Activated T-helper 1 cell treated with anti-CD3 and anti-CD28 coated beads, Interleukin-12 subunit alpha, Interleukin-12 subunit beta, Interleukin-2, Interleukin-4 antibody, amounts not matched to agents 30 ng/mL and 10 ng/mL and 1 ng/mL, durations not matched to agents 14 hours and 24 hours and 36 hours (primary cell): ENCODE measurements at places on chromosomes 1 and 21. TPM values are rescaled to one million over a fixed set of nuclear protein-coding genes. Genes with fewer than 3 reads are reported as not detected.
A peak's percentile ranks its signal among the peaks of the same experiment; 100 is the strongest.

DEPDC1 gene
- 10.0 and 11.3 TPM in 2 replicates for total RNA-seq

TMEM269 gene
- 0.12 and 0.29 TPM in 2 replicates for total RNA-seq

ADAM30 gene
- total RNA-seq, result not detected in 2 replicates

C1orf87 gene
- not detected in 2 replicates for total RNA-seq

ALPL gene
- total RNA-seq, result not detected in 2 replicates

CDCP2 gene
- not detected in 2 replicates for total RNA-seq

ERVH48-1 gene
- 0.22 and 0.26 TPM in 2 replicates for total RNA-seq

IGSF9 gene
- total RNA-seq, result not detected in 2 replicates

- DNase-seq, result no peak
These were observed 63.7 kb downstream of the ST6GALNAC3 start for GRCh38 chr1:76138217-76138616.

- DNase-seq, result no peak
These were observed 69.2 kb downstream of the MORN1 start for GRCh38 chr1:2322065-2322571.

GRCh38 chr1:152654110-152654509, 9.1 kb upstream of the LCE2D start:
- DNase-seq, result peak; percentile 35

DNA sequence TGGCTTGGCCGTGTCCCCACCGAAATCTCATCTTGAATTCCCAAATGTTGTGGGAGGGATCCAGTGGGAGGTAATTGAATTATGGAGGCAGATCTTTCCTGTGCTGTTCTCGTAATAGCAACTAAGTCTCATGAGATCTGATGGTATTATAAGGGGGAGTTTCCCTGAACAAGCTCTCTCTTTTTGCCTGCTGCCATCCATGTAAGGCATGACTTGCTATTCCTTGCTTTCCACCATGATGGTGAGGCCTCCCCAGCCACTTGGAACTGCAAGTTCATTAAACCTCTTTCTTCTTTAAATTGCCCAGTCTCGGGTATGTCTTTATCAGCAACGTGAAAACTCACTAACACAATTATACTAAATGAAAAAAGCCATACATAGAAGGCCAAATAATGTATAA, 101.3 kb upstream of the LYPLAL1 start:
- no peak for DNase-seq

DNA sequence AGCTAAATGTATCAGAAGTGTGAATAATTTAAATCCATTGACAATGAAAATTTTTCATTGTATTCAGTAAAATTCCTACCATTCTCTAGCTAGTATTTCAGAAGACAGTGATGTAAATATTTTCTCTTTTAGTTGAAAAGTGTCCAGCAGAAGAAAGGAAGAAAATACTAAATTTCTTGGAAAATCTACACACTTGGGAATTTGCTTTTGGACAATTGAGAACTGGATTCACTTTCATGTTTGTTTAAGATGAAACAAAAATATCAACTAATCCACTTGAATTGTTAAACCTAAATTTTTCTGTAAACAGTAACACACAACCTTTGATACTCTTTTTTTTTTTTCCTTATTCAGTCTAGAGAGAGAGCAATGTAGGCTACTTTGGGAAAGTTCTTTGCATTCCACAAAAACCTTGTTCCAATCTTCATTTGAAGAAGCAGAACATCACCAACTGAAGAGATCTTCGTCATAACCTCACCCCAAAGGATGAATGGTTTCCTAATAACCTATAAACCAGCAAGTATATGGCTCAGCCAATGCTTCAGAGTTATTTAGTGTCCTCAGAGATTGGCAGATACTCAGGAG, 155.1 kb upstream of the GORAB start:
- no peak for DNase-seq

DNA sequence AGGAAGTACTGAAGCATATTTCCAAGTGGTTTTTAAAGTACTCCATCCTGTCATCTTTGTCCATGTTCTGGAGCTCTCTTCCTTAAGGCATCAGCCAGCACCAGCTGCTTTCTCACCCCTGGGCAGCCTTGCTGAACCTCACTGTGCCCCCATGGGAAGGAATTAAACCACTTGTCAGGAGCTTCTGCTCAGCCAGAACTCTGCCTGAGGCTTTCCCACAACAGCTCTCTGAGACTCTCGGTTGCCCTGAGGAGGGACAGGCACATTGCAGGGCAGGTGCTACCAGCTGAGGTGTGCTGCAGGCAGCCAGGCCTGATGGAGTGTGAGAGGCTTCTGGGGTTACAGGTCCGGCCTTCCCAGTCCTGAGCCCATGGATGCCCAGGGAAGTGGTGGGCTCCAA, 30.9 kb downstream of the FAM163A start:
- no peak for DNase-seq

DNA sequence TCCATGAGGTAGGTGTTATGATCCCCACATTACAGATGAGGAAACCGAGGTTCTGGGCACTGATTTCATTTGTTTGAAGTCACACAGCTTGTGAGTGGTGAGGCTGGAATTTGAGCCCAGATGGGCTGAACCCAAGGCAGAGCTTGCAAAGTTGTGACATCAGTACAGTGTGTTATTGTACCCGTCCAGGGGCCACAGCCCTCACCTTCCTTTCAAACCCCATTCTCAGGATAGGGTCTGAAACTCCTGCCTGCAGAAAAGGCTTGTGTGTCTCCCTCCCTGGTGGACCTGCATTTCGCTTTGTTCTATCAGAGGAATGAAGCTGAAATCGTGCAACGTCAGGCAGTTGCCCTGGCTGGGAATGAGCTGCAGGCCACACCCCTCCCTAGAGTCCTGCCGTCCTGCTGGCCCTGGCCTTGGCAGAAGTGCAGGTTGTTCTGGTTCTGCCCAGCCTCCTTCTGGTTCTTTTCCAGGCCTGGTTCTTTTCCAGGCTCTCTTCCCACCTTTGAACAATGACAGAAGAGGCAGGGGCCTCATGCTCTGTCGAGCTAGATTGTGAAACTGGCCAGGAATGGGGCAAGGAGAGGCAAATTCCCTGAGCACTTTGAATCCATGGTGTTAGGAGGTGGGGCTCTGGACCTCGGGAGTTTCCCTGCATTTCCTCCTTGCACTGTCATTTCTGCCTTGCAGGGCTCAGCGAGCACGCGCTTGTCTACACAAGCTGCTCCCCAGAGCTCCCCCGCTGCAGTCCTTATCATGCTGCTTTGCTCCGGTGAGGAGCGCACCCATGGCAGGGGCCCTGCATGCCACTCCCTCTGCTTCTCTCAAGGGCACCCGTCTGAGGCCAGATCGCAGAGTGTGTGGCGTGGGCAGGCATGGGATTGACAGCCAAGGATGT, 8.2 kb upstream of the MYOM3 start:
- no peak for DNase-seq

GRCh38 chr1:155777582-155777981, 79.4 kb downstream of the GON4L start:
- DNase-seq, result no peak

DNA sequence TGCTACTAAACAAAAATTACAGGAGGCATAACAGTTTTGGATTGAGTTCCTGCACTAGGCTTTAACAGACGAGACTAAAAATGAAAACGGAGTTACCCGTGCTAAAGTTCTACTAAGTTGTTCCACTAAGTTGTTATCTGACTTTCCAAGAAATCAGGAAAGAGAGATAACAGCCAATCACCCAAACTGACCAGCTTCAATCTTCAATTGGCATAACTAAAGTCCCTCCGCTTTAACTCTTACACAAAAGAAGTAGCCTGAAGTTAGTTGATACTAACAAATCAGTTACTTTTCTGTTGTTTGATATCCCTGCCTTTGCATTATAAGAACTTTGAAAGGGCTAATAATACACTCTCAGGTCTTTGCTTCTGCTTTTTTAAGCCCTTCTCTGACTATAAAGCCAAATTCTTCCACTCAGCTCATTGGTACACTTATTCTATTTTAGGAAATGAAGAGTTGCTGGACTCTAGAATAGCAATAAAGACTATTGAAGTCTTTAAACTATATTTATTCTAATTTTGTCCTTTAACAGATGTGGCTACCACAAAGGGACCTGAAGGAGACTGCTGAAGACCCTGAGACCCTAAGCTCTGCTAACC, 61.3 kb downstream of the TESK2 start:
- no peak for DNase-seq

DNA sequence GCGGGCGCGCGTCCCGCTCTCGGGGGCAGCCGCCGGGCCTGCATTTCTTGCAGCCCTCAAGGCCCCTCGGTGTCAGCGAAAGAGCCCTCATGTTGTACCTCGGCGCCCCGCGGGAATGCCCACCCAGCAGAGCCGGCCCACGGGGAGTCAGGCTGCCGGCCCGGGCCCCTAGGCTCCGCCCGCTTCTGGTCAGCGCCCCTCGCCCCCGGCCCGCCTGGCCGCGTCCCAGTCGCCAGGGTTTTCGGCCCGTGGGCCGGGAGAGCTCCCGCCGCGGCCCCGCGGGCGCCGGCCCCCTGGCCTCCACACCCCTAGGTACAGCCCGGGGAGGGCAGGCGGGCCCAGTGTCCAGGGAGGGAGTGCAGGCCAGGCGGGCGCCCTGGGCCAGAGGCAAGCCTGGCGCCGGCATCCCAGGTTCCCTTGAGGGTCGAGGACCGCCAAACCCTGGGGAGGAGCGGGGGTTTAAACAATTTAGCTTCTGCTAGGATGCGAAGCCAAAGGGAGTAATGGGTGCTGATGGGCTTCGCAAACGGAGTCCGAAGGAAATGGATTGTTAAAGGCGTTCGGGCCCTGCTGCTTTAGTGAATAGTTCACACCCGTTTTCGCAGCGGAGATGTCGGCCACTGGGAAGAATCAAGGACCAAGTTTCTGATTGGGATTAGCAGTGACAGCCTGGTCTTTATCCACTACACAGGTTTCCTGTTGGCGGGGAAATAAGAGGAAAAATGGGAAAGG, 486 bp upstream of the KCNA3 start:
- no peak for DNase-seq

DNA sequence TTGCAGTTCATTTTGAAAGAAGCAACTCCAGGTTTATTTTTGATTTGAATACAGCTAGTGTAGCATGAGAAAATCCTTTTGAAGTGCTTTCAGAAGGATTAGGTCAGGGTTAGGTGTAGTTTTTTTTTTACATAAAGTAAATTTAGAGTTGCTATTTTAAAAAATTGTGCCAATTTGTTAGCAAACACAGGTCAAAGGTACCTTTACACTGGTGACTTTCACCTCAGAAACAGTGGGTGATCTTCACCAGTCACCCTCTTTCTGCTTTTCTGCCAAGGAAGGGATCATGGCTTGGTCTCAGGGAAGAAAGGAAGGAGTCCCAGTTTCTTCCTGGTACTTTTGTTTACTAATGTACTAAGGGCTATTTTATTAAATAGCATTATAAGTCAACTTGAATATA, 111.5 kb downstream of the SDCCAG8 start:
- no peak for DNase-seq

DNA sequence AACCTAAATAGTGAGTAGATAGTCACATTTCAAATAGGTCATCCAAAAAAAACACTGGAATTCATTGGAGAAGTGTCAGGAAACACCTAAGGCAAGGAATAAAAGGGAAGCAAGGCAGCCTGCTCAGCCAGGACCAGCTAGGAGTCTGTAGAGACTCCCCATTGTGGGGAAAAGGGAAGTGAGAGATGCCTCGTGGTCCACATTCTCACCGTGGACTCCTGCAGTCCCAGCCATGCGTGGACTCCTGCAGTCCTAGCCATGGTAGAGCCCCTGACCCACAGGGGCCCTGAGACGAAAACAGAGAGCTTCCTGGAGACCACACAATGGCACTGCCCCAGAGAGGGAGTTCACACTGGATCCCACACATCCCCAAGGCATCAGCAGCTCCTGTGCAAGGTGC, 97.5 kb downstream of the LRIG2 start:
- no peak for DNase-seq

GRCh38 chr1:184595596-184595995, 159.1 kb downstream of the EDEM3 start:
- no peak for DNase-seq

DNA sequence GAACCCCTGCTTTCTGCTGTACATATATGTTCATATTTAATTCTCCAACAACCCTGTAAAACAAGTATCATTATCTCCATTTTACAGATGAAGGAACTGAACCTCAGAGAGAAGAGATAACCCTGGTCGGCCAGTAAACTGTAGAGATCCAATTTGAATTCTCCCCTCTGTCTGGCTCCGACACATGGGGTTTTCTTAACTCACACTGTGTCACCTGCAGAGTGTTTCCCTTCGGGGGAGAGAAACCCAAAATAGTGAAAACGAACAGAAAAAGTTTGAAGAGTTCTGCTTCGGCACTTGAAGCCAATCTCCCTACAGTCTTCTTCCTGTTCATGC, 17.4 kb upstream of the BCAR3 start:
- no peak for DNase-seq

DNA sequence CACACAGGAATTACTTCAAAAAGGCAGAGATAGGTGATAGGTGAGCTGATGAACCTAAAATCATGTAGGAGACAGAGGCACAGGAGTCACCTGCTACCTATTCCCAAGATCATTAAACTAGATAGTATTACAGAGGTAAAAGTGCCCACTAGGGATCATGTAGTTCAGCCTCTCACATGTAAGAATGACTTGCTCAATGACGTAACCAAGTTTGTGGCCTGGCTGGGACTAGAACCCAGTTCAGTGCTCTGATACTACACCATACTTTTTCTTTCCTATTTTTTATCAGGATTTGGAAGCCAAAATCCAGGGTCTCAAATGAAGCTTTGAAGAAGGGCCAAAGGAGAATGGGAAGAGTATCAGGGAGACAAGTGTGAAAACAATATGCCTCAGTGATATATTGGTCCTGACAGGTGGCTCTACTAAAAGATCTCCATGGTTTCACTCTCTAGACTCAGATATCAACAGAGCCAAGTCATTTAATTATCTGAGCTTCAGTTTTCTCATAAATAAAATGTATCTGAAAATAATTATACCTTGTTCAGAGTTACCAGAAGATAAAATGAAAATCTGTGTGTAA, 87.3 kb upstream of the SLFNL1 start:
- no peak for DNase-seq

- DNase-seq, result no peak
These were observed 64.4 kb downstream of the MAP3K7CL start for GRCh38 chr21:29194847-29195246.

- no peak for DNase-seq
These were observed 35.6 kb upstream of the RNPC3 start for GRCh38 chr1:103489935-103490334.

GRCh38 chr21:44967082-44968047, 27.5 kb downstream of the SLX9 start:
- DNase-seq, result no peak

DNA sequence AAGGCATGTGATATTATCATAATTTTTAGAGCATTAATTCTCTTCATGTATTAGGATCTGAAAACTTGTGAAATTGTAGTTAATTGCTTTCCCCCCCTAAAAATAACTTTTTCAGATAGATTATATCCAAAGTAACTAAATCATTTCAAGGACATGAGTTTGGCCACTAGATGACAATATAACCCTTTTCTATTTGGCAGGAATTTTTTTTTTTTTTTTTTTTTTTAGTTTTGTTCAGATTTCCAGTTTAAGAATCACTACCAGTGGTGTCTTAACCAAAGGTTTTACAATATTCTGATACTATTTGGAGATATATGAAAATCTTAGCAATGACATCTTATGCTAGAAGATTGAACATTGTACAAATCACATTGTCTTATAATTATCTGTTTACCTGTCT, 370.8 kb downstream of the AMY1C start:
- DNase-seq, result no peak

DNA sequence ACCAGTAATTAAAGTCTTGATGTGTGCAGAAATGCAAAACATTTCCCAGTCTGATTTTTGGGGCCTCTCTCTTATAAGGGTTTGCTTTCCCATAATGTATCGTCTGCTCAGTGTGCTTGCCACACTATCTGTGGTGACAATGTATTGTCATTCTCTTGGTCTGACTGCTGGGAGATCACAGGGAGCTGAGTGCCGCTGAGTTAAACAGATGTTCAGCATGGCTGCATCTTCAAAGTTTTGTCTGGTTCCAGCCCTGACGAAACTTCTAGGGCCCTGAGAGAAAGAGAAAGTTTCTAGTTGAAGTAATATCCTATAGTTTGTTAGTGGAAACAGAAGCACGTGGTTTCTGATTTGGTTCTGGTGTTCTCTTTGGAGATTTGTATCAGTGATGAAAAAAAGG, 42.6 kb downstream of the DNM3 start:
- DNase-seq, result no peak
